ENCODE measurements at places on chromosomes 4 and X.

- peak; percentile 36 for DNase-seq
Measured at GRCh38 chrX:53089224-53089842, 4.6 kb upstream of the KANTR start.

DNA sequence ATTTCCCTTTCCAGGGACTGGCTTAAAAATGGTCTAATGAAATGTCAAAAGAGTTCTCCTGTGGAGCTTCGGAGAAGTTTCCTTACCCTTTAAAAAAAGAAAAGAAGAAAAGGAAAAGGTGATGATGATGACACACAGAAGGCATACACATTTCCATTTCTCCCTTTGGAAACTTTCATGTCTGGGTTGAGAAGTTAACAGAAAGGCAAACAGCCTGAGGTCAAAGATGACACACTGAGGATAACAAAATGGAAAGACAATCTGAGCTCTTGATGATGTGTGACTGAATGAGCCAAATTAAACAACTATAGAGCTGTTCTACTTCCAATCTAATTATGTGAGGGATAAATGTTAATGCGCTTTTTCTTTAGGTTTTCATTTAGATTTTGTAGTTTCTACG lies 32.2 kb downstream of the NFXL1 start:
- no peak for DNase-seq

DNA sequence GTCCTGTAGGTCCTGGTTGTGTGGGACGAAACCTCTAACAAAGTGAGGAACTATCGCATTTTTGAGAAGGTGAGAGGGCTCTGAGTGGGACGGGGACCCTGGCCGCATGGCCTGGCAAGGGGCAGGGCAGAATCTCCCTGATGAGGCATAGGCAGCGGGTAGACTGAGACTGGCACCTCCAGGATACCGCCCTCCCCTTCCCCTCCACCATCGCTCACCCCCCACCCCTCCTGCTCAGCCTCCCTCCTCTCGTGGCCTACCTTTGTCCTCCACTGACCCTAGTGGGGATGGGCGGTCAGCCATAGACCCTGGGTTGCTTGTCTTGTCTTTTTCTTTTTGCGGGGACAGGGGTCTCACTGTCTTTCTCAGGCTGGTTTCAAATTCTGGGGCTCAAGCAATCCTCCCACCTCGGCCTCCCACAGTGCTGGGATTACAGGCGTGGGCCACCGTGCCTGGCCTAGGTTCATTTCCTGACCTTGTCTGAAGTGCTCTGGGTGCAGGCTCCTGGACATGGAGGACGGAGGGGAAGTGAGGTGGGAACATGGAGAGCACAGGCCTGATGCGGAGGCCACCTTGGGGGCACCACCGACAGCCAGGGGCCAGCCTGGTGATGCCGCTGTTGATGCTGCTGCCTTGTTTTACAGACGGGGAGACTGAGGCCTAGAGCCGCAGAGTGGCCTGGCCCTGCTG lies 10.5 kb upstream of the ADD1 start:
- DNase-seq = peak; percentile 4

GRCh38 chrX:69556060-69557011 lies 52.2 kb downstream of the NALF2 start:
- DNase-seq = no peak

DNA sequence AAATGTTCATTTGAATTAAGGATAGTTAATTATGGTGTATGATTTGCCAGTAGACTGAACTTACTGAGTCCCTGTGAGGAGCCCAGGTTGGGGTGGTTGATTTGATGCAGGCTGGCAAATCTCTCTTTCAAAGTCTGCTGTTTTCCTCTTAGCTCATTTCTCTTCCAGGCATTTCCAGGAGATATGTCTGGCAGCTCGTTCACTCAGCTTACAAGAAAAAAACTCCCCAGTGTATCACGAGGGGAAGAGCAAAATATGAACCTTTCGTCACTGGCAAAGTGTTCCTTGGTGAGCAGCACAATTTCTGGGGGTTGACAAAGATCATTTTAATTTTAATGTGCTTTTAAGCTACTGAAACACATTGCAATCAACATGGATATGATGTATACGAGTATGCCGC lies 244.2 kb downstream of the CBLL2 start:
- no peak for DNase-seq

GRCh38 chrX:15310117-15310516 lies 5.3 kb downstream of the ASB11 start:
- DNase-seq = no peak

- DNase-seq = no peak
Measured at GRCh38 chr4:105236916-105237311, 90.2 kb downstream of the TET2 start.

- DNase-seq = peak; percentile 13
Measured at GRCh38 chrX:100994352-100995281, 25.1 kb downstream of the ARL13A start.

GRCh38 chrX:73563738-73564068 lies 706 bp downstream of the CHIC1 start:
- no peak for DNase-seq

DNA sequence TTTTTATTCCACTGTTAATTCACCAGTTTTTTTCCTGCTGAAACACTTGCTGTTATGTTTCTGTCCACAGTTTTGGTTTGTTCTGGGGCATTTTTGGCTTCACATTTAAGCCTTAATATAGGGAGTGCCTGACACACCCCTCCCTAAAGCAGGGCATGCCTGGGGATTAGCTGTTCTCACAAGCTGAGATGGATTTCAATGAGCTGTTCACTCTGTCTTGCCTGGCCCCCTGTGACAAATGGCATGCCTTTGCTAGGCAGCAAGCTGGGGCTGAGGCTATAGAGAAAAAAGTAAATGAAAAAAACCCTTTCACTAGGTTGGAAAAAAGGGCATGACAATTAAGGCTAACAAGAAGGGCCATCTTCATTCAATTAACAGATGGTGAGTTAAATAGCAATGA lies 22.4 kb downstream of the LPAR4 start:
- no peak for DNase-seq

DNA sequence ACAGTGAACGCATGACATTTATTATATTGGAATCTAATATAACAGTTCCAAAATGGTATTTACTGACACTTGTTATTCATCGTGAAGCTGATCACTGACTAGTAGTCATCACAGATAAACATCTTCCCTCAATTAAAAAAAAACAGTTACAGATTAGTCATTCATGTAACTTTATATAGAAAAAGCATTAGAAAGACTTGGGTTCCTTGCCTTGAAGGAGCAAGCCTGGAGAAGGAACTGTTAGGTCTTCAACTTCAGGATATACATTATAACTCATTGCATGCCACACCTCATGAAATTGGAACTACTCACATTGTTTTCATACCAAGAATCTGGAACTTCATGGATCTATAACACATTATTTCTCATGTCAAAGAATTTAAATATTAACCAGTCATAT lies 317.7 kb downstream of the CCSER1 start:
- no peak for DNase-seq

GRCh38 chr4:92060333-92060732 lies 243.4 kb upstream of the GRID2 start:
- DNase-seq = no peak

DNA sequence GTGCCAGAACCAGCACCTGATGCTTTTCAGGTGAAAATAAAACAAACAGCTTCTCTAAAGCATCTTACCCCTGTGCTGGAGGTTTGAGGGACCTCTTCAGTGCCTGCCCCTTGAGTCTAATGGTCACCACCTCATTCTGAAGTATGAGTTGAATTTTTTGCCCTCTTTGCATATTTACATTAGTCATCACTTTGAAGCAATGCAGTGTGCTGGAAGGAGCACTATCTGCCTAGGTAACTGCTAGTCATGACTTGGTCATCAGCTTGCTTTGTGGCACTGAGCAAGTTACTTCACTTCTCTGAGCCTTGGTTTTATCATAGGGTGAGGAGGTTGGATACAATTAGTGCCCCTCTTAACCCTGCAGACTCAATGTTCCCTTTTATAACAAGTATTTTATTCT lies 44.9 kb downstream of the SPATA18 start:
- no peak for DNase-seq

DNA sequence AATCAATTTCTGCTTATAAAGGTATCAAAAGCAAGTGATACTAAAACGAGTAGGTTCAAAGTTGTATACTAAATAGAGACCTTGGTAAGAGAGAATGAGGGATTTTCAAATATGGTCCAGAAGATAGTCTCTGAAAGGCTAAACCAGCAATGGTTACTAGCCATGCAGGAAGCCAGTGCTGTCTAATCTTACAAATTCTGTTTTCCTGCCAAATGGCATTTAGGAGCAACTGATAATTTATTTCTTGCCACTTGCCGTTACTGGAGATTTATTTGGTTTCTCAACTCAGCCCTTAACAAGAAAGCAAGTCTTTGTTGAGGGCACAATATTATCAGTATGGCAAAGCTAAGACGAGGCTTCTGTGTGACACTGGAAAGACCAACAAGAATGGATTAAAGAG lies 47.2 kb downstream of the MAP7D3 start:
- DNase-seq = no peak

DNA sequence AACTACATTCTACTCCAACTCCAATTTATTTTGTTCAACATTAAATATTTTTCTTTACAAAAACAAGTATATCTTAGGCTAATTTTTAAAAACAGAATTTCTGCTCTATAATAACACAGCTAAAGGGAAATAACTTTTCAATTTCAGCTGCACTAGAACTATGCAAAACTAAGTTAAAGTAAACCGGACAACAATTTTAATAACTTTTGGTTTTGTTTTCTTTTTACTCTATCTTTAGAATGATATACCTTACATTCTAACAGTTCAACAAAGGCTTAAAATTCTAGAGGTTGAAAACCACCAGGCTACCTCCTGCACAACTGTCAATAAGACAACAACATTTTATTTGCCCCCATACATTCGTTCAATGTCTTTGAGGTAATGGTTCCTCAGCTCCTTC lies 18.7 kb upstream of the KCNE5 start:
- DNase-seq = no peak

- DNase-seq = no peak
Measured at GRCh38 chr4:145871209-145871608, 67.4 kb downstream of the ZNF827 start.

DNA sequence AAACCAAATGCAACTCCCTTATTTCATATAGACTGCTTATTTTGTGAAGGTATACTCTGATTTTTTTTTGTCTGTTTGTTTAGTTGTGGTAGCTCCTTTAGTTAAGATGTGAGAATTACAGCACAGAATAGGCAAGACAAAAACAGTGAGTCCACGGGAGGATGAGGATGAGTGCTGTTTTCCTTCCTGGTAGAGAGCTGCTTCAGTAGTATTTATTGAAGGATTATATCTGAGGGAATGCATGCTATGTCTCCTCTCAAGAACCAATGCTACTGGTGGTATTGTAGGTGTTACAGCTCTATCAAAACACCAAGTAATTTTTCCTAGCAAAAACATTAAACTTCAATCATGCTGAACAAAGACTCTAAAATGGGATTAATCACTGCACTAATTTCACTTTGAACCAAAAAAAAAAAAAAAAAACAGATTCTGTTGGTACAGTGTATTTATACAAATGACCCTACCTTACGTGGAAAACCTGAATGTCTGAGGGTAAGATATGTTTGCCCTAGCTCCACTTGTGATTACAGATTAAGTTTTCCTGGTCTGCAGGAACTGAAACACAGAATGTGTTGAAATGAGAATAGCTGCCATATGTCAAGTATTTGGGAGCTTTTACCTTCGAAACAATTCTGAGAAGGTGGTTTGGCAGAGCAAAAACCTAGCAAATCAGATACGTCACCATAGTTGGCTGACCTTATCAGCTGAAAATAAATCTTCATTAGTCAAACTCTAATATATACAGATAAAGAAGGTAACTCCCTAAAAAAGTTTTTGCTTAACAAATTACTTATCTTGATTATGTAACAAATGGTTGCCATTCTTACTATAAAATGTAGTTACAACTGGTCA lies 40.3 kb downstream of the PPP3CA start:
- no peak for DNase-seq

Data from HuH-7.5 (cell line).